ENCODE measurements at places on chromosomes 6 and 20.

DNA sequence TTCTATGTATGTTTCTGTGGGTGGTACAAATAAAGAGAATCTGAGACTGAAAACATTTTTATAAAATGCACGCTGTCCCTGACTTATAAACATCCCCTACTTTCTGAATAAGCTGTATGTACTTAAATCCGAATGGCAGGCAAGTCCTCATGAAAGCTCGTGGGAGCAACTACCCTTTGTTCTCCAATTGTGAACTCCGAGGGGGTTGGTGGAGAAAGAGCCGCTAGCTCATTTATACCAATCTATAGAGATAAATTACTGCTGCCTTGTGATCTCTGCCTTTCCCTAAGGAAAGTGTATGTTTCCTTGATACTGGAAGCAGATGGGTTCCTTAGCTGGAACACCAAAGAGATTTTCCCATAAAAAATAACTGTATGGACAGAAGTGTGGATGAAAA, 84.5 kb downstream of the GJA10 start:
- no peak for DNase-seq

GRCh38 chr6:70150521-70150920, 152.4 kb downstream of the COL9A1 start:
- no peak for DNase-seq

GRCh38 chr6:149566410-149567193, 427 bp downstream of the GINM1 start:
- DNase-seq = no peak

- no peak for DNase-seq
Measured at GRCh38 chr6:152351110-152351509, 286.1 kb downstream of the SYNE1 start.

DNA sequence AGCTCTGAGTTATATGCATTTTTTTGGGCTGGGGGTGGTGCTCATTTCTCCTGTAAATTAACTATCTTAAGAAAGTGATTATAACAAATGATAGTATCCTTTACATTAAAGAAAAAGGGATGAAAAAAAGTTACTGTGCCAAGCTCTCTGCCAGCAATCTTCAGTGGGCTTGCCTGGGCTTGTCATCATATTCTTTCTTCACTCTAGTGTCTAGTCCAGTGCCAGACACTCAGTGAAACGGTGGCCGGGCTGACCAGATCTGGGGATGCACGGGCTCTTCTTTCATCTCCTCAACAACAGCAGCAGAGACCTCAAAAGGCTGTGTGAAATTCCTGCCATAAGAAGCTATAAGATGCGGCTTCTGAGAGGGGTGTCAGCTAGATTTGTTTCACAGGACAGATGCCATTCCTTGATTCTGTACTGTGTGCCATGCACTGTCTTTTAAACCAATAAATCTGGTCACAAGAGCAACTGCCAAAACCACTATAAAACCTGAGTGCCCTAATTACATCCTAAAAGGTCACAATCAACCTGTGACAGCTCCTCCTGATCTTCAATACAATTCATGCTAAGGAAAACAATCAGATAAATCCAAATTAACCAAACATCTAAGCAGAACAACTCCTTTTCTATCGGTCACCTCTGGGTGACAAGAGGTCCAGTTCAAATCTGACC, 12.1 kb downstream of the EXOC2 start:
- no peak for DNase-seq

DNA sequence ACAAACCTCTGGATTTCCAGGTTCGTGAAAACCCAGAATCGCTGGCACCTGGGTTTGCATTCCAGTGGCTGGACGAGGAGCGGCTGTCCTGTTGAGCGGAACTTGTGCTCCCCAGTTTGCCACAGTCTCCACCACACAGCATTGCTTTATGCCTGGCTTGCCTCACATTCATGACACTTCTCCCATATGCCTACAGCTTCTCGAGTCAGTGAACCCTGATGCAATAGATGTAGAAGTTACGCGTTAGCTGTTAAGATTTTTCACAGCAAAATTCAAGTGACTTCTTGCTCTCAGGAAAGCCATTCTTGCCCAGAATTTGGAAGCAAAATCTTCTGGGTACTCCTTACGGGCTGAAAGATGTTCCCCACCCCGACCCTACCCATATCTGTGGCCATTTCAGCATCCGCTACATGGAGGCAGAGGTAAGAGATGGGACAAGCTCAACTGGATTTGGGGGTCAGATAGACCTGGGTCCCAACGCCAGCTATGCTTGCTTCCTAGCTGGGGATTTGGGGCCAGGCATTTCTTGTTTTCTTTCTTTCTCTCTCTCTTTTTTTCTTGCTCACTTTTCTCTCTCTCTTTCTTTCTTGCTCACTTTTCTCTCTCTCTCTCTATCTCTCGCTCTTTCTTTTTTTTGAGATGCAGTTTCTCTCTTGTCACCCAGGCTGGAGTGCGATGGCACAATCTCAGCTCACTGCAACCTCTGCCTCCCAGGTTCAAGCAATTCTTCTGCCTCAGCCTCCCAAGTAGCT, 12.4 kb upstream of the GDAP1L1 start:
- no peak for DNase-seq

- DNase-seq = no peak
Measured at GRCh38 chr20:50887576-50887975, 43.7 kb downstream of the ADNP start.

DNA sequence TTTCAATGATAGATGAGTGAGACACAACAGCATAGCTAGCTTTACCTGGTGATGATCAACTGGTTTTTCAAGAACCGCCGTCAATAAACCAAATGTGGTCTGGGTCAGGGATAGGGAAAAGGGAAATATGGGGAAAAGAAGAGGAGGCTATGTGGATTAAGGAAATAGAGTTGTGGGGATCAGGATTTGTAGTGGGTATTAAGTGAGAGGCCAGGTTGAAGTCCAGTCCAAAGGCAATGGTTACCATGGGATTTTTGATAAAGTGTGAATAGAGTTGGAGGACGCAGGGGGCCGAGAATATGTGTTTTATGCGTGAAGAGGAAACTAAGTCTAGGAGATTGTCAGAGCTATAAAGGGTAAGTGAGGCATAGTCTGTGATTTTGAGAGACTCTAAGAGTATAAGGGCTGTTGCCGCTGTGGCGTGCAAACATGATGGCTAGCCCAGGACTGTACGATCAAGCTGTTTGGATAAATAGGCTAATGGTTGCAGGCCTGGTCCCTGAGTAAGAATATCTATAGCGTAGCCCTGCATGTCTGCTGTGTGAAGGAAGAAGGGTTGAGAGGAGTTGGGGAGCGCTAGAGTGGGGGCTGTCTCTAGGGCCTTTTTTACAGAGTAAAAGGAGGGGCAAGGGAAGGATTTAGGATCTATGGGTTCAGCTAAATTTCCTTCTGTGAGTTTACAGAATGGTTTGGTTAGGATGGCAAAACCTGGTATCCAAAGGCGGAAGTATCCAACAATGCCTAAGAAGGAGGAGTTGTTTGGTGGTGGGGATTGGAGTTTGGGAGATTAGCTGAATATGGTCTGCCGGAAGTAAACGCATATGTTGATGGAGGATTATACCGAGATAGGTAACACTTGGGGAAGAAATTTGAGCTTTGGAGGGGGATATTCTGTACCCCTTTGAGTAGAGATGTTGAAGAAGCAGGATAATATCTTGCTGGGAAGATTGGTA, 749.7 kb upstream of the ADGRB3 start:
- no peak for DNase-seq

GRCh38 chr6:149278997-149279396, 38.5 kb upstream of the TAB2 start:
- DNase-seq = no peak

Measured in cerebellar nuclear complex (tissue), 1 donor.